ENCODE measurements at places on chromosomes 1 and 21. TPM values are rescaled to one million over a fixed set of nuclear protein-coding genes. Genes with fewer than 3 reads are reported as not detected.

ADGRL4 gene
- 201 TPM for total RNA-seq

BMP8B gene
- 0.19 TPM for total RNA-seq

FAM78B gene
- 0.09 TPM for total RNA-seq

LDLRAD1 gene
- not detected for total RNA-seq

DIO1 gene
- not detected for total RNA-seq

LRRIQ3 gene
- total RNA-seq = 0.63 TPM

ITLN2 gene
- 0.18 TPM for total RNA-seq

CELSR2 gene
- total RNA-seq = 2.1 TPM

SYTL1 gene
- under 0.01 TPM for total RNA-seq

CNTN2 gene
- not detected for total RNA-seq

S100A7A gene
- not detected for total RNA-seq

MROH7 gene
- total RNA-seq = 0.28 TPM

PGLYRP4 gene
- total RNA-seq = not detected

OBSCN gene
- total RNA-seq = 2.2 TPM

S100B gene
- total RNA-seq = not detected

TMEM82 gene
- not detected for total RNA-seq

ANGPTL1 gene
- total RNA-seq = under 0.01 TPM

NUCKS1 gene
- 119 TPM for total RNA-seq

PLXNA2 gene
- total RNA-seq = 69.5 TPM

VAV3 gene
- total RNA-seq = 0.38 TPM

HPCAL4 gene
- not detected for total RNA-seq

SHISA4 gene
- total RNA-seq = 11.1 TPM

AUNIP gene
- 3.9 TPM for total RNA-seq

FGR gene
- under 0.01 TPM for total RNA-seq

LCE3E gene
- not detected for total RNA-seq

TRABD2B gene
- total RNA-seq = under 0.01 TPM

GREM2 gene
- total RNA-seq = not detected

SFN gene
- total RNA-seq = not detected

COL6A1 gene
- 55.0 TPM for total RNA-seq

IL24 gene
- total RNA-seq = not detected

CYB5RL gene
- total RNA-seq = 4.1 TPM

NBPF20 gene
- 3.7 TPM for total RNA-seq

RAP1A gene
- total RNA-seq = 23.1 TPM

RNASEL gene
- total RNA-seq = 6.5 TPM

COL16A1 gene
- total RNA-seq = 0.54 TPM

SMIM1 gene
- total RNA-seq = 1.0 TPM

ALG14 gene
- total RNA-seq = 1.5 TPM

CRP gene
- total RNA-seq = 0.09 TPM

TIE1 gene
- total RNA-seq = 694 TPM

CATSPERE gene
- 0.28 TPM for total RNA-seq

POGZ gene
- 13.9 TPM for total RNA-seq

CD247 gene
- total RNA-seq = 0.09 TPM

ZBTB21 gene
- total RNA-seq = 5.6 TPM

CD1E gene
- total RNA-seq = not detected

LAX1 gene
- total RNA-seq = not detected

HPCA gene
- not detected for total RNA-seq

NCMAP gene
- total RNA-seq = not detected

TNFAIP8L2 gene
- not detected for total RNA-seq
